ENCODE measurements at places on chromosomes 4 and X. TPM values are rescaled to one million over a fixed set of nuclear protein-coding genes. Genes with fewer than 3 reads are reported as not detected.
A peak's percentile ranks its signal among the peaks of the same experiment; 100 is the strongest.

AFM gene
- not detected for total RNA-seq

ZIC3 gene
- total RNA-seq, result not detected

DNA sequence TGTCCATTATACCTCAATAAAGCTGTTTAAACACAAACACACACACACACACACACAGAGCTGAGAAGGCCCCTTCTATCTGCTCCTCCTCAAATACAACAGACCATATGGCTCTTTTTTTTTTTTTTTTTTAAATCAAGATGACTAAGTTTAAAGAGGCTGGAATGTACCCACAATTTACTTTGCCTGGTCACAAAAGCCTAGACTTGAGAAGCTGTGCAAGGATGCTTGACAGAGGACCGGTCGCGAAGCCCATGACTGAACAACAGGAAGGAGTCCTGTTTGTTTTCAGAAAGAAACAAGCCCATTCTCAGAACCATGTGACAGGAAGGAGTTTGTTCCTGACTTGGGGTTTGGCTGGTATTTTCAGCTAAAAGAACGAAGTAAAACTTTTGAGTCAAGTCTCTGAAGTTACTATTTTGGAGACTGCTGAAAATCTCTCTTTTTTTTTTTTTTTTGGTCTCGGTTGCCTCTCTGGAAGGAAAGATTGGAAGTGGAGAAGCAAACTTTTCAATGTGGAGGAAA lies 650.9 kb upstream of the TENM3 start:
- peak; percentile 18 for DNase-seq

DNA sequence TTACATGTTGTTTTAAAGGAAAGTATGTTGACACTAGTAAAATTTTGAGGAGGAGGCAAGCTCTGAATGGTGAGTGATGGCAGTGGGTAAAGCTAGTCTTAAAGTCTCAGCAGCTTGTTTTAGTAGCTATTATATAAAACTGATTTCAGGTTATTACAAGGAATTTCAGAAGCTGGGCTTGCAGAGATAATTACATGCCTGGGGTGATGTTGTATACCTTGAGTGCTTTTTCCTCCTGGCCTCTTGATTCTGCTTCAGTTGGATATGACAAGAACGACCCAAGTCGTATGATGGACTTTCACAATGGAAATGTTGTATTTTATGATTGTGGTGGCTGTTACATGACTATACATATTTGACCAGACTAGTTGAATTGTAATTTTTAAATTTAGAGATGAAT lies 175.5 kb upstream of the ADGRL3 start:
- DNase-seq, result no peak

DNA sequence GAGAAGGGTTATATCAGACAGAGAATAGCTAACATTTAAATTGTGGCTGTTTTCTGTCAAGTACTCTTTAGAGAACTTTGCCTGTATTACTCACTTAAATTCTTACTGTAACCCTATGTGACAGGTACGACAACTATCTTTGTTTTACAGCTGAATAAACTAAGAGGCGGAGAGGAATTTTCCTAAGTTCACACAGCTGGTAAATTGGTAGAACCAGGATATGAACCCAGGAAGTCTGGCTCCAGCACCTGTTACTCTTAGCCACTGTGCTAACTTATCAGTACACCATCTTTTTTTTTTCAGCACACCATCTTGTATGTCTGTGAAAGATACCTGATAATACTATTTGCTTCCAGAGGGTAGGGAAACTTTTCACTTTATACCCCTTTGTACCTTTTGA lies 2.0 kb upstream of the SYP start:
- DNase-seq, result no peak

All from M059J (cell line).